COR-L47 (cell line): ENCODE measurements at places on chromosomes 12 and 14.

DNA sequence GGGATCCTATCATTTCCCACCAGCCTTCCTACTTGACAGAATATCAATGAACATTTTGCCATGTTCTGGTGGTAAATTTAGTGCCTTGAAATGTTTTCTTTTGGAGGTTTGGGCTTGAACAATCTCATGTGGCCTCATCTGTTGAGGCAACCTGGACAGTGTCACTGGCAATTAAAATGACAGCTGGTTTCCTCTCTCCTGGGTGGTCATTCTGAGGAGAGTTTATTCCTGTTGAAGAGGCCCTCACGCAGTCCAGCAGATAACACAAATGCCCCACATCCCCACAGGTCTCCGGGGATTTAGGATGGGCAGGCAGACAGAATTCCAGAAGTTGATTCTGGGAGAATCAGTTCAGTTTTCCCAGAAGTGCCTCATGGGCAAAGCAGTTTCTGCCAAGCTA lies 41.9 kb downstream of the MMAB start:
- no peak for DNase-seq

DNA sequence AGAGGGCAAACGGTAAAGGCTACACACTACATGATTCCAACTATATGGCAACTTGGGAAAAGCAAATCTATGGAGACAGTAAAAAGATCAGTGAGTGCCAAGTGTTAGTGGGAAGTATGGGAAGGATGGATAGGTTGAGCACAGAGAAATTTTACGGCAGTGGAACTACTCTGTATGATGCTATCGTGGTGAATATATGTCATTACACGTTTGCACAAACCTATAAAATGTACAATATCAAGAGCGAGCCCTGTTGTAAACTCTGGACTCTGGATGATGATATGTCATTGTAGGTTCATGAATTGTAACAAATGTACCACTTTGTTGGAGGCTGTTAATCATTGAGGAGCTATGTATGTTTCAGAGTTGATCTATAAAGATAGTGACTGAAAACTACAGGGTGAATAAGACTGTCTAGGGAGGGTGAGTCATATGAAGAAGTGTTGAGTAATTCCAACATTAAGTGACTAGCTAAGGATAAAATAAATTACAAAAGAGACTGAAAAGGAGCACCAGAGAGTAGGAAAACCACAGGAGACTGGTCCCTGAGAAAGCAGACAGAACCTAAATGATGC lies 349.2 kb upstream of the LMO3 start:
- no peak for DNase-seq

GRCh38 chr14:50936882-50937281 lies 7.4 kb downstream of the PYGL start:
- no peak for DNase-seq

DNA sequence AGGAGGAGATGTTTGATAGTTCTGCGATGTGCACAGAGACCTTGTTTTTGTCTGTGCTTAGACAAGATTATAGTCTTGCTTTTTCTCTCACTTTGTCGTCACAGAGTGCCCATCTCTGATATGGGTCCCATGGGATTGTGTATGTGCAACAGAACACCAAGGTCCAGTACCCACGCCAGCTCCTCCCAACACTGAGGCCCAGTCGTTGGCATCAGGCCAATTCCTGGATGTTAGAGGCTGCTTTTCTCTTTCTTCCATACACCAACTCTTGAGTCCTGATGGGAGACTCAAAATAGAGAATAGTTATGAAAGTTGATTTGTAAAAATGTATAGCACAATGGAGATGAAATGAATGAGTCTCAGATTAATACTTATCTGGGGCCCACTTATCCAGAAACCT lies 22.7 kb upstream of the PRMT8 start:
- no peak for DNase-seq

DNA sequence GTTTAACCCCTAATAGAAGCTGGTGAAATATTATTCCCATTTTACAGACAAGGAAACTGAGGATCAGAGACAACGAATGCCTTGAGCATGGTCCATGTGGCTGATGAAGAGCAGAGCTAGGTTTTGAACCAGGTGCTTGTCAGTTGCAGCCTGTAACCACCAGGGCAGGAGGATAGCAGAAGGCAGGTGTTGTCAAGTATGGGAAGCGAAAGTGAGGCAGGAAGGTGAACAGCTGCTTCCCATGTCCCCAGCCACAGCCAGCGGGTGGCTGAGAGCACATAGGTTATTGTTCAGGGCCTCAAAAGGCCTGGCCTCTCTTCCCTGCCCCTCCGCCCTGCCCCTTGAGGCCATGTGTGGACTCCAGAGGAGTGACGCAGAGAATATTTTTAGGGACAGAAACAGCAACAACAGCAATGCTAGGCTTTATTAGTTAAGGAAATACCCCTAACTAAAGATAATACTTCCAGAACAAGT lies 39.6 kb downstream of the IQSEC3 start:
- no peak for DNase-seq
